Sciatic nerve (tissue), 2 donors: ENCODE measurements at places on chromosomes 6 and 20. TPM values are rescaled to one million over a fixed set of nuclear protein-coding genes. Genes with fewer than 3 reads are reported as not detected.

- DNase-seq = no peak
Measured at GRCh38 chr20:50520222-50520880, 10.2 kb downstream of the PTPN1 start.

GRCh38 chr6:48670546-48670945 is 559.5 kb upstream of the PTCHD4 start:
- DNase-seq = no peak

DNA sequence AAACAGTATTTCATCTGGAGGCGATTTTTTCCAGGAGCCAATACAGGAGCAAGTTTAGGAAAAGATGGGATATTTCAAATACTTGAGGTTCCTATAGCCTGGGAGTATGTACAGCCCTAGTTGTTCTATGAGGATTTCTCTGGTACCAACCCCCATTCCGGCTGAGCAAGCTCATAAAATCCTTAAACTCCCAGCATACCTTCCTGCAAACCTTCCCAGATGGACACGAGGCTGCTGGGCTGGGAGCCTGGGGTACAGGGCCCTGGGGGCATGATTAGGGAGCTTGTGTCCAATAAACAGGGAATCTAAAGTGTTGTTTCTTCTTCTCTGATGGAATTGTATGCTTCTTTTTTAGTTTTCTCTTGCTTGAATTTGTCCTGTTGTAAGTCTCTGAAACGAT is 1.5 kb downstream of the PRRC2A start:
- DNase-seq = no peak

DNA sequence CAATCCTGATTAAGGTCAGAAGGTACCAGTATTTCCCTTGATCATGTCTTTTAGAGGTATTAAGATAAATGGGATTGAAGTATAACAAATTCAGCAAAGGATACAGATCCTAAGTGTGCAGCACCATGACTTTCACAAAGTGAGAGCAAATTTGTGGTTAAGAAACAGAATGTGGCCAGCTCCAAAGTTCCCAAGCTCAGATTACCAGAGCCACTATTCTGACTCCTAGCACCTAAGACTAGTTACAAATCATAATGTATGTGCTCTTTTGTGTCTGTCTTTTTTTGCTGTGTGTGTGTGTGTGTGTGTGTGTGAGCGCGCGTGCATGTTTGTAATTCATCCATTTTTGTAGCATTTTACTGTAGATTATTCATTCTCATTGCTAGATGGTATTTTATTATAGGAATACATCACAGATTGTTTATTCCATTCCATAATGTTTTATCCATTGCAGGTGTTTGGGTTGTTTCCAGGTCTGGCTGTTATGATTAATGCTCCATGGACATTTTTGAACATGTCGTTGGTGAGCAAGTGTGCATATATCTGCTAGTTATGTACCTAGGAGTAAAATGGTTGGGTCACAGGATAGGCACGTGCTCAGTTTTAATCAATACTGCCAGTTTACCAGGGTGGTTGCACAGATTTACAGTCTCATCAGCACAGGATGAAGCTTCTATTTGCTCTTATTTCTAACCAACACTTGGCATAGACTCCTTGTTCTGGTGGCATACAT is 314.0 kb upstream of the JAG1 start:
- no peak for DNase-seq

- DNase-seq = no peak
Measured at GRCh38 chr20:3051385-3052019, 5.7 kb downstream of the MRPS26 start.

- no peak for DNase-seq
Measured at GRCh38 chr20:54023406-54023805, 47.0 kb downstream of the BCAS1 start.

DNA sequence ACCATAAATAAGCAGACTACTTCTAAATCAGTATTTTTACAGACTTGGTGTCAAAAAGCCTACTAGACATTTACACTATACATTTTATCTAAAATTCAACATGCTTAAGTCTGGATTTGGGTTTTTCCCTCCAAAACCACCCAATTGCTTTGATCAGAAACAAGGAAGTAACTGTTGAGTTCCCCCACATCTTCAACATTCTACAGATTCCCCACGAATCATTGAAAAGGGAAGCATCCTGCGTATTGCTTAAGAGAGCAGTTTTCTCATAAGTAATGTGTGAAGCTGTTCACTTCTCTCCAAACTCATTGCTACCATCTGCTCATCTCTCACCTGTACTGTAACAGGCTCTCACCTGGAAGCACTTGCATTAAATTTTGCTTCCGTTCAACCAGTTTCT is 36.4 kb upstream of the RNF144B start:
- no peak for DNase-seq

DNA sequence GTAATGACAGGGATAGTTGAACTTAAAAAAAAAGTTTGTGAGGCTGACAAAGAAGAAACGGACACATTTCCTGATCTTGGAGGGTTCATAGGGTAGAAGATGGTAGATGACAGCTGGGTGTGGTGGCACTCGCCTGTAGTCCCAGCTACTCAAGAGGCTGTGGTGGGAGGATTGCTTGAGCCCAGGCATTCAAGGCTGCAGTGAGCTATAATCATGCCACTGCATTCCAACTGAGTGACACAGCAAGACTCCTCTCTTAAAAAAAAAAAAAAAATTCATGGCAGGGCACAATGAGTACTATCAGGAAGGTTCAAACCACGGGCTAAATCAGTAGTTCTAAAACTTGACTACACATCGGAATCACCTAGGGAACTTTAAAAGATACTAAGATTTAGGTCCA is 2.0 kb upstream of the MICA start:
- no peak for DNase-seq

DNA sequence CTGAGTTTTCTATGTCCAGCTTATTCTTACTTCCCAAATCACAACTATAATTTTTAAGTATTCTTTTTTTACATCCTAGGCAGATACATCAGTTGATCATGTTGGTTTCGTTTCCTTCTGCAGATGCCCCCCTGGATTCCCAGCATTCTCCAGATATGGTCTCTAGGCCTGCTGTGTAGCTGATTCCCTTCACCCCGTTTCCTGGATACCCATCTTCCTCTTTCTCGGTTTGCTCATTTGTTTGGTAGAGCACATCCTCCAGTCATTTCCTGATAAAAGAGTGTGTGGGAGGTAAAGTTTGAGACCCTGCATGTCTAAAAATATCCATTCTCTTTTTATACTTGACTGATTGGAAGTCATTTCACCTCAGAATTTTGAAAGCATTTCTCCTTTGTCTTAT is 66.4 kb downstream of the ANKS1A start:
- DNase-seq = no peak

GRCh38 chr6:96876886-96877545 is 20.7 kb downstream of the NDUFAF4 start:
- no peak for DNase-seq

DNA sequence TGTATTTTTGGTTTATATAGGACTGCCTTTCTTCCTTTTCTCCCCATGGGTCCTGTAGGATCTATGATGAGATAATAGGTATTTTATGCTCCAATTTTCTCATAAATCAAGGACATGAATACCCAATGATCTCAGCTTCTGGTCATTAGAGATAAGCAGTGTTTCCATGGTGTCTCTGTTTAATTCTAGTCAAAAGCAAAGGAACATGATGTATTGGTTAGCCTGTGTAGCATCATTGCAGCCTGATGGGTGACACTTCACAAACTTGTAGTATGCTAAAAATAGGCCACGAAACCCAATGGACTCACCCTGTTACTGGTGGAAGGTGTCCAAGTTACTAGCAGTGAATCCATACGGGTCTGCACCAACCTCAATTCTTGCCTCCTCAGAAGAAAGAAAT is 116.2 kb upstream of the SNX9 start:
- DNase-seq = no peak

- no peak for DNase-seq
Measured at GRCh38 chr6:56902641-56903464, 52.1 kb upstream of the BEND6 start.

The EPM2A gene
- 19.5 TPM for total RNA-seq

The ABHD16B gene
- not detected for total RNA-seq

The APOM gene
- 0.53 TPM for total RNA-seq

The C20orf144 gene
- total RNA-seq = not detected

The LZTS3 gene
- 10.5 TPM for total RNA-seq

The CLDN20 gene
- total RNA-seq = 2.2 TPM
